Activated naive CD8-positive, alpha-beta T cell treated with anti-CD3 and anti-CD28 coated beads, Interleukin-2, amount 10 ng/mL, durations not matched to agents 7 days and 5 days (primary cell): ENCODE measurements at places on chromosomes 1 and 21. TPM values are rescaled to one million over a fixed set of nuclear protein-coding genes. Genes with fewer than 3 reads are reported as not detected.

Gene AVPR1B
- total RNA-seq, result not detected

Gene PRELP
- total RNA-seq, result not detected

Gene IL20
- not detected for total RNA-seq

Gene UBL4B
- not detected for total RNA-seq

- no peak overlapping the region for H3K4me3 ChIP-seq
- peaks cover 26% of the 10 kb centered on the region for H3K27me3 ChIP-seq
- DNase-seq, result no peak
- no peaks in the 10 kb centered on the region for H3K36me3 ChIP-seq
- no peak overlapping the region for H3K27ac ChIP-seq
Measured at GRCh38 chr1:24154215-24154614, 11.3 kb upstream of the IL22RA1 start.

Gene GOLT1A
- total RNA-seq, result not detected

Gene CA6
- 37.3 TPM for total RNA-seq

DNA sequence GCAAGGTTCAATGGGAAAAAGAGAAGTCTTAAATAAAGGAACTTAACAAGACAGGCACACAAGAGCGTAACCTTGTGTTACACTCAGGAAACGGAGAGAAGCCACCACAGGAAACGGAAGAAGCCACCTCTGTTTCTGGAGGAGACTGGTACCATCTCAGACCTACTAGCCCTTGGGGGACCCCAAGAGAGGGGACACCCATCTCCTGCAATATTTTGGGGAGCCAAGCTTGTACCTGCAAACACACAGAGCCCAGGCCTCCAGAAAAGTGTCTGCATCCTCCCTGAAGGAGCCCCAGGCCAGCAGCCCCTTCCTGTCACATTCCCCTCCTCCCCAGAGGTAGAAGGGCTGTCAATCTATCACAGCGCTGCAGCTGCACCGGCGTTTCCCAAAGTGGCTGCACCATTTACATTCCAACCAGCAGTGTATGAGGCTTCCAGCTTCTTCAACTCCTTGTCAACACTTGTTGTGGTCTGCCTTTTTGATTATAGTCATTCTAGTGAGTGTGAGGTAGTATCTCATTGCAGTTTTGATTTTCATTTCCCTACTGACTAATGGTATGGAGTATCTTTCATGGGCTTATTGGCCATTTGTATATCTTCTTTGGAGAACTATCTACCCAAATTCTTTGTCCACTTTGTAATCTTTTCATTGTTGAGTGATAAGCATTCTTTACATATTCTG lies 23.0 kb upstream of the PADI1 start:
- H3K4me3 ChIP-seq, result peak overlapping the region; percentile 77
- peaks cover 12% of the 10 kb centered on the region for H3K36me3 ChIP-seq
- H3K4me1 ChIP-seq, result peaks cover 34% of the 10 kb centered on the region

Gene IFI44
- 186 TPM for total RNA-seq

Gene PRKACB
- 111 TPM for total RNA-seq

Gene GIPC2
- total RNA-seq, result 0.74 TPM

Gene NES
- not detected for total RNA-seq

DNA sequence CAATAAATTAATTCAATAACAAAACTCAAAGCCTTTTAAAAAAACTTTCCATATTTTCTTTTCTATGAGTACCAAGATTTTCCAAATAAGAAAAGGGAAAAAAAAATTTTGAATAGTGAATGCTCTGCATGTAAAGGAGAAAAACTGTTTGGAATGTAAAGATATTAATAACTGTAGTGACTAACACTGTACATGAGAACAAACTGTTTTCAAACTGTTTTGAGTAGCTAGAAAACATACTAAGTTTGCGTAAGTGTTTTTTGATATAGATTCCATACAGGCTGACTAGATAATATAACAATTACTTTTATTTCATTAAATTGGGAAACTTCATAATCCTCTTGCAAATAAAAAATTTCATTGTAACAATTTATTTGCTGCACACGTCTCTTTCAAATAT lies 150.5 kb downstream of the DPYD start:
- peaks cover 5% of the 10 kb centered on the region for H3K36me3 ChIP-seq
- no peak for DNase-seq
- H3K4me3 ChIP-seq, result no peak overlapping the region

Gene ANGPTL1
- total RNA-seq, result not detected

Gene DPYD
- total RNA-seq, result 42.0 TPM

DNA sequence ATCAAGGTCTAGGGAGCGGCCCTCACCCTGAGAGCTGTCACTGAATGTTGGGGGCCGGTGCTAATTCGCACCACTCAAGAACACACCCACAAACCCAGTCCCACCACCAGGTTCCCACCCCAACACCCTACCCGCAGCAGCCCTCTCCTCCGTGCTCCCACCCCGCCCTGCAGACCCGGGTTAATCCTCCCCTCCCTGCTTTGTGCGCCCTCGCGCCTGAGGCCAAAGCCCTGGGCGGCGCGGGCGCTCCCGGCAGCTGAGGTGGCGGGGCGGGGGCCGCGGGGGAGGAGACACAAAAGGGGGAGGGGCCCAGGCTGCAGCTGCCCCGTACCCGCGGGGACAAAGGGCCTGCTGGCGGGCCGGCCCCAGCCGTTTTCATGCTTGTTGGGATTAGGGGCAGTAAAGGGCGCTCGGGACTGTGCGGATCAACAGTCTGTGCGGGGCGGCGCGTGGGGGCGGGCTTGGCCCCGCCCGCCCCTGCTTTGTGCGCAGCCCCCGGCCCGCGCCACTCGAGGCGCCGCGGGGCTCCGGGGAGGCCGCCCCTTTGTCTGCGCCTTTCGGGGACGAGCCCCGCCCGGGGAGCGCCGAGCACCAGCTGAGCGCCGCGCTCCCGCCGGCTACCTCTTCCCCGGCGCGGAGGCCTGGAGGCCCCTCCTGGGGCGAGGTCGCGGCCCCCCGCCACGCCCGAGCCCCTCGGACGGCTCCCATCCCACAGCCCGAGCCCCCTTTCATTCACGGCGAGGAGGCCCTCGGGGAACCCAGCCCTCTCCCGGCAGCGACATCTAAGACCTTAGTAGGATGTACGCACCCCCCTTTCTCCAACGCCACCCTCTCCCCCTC lies 10.9 kb downstream of the C1orf216 start:
- peak overlapping the region; percentile 70 for H3K4me3 ChIP-seq
- no peak overlapping the region for H3K27ac ChIP-seq
- H3K36me3 ChIP-seq, result peaks cover 3% of the 10 kb centered on the region
- H3K4me1 ChIP-seq, result peaks cover 15% of the 10 kb centered on the region
- peak; percentile 54 for DNase-seq

DNA sequence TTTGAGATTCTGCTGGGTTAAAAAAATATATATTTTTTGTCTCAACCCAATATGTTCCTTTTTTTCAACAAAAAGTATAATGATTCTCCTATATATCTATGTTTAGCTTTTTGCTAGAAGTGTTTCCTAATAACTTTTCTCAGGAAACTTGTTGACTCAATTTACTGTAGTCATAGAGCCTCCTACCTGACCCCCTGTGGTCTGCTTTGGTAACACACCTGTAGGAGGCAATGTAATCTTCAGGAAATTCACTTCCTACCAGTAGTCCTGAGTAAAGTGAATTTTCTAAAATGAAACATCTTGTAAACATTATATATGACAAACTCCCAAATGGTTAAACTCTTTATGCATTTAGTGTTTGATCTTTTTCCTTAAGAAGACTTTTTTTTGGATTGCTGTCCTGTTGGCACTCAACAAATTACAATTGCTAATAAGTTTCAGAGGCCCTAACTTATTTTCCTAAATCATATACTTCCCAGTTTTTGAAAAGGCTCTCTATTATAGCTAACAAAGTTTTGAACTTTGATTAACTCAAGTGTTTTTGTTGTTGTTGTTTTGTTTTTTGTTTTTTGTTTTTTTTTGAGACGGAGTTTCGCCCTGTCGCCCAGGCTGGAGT lies 118.3 kb downstream of the OLFML2B start:
- no peak overlapping the region for H3K4me3 ChIP-seq
- peaks cover 4% of the 10 kb centered on the region for H3K36me3 ChIP-seq
- H3K27me3 ChIP-seq, result no peaks in the 10 kb centered on the region
- DNase-seq, result no peak
